ENCODE measurements at places on chromosomes 16 and 17.

DNA sequence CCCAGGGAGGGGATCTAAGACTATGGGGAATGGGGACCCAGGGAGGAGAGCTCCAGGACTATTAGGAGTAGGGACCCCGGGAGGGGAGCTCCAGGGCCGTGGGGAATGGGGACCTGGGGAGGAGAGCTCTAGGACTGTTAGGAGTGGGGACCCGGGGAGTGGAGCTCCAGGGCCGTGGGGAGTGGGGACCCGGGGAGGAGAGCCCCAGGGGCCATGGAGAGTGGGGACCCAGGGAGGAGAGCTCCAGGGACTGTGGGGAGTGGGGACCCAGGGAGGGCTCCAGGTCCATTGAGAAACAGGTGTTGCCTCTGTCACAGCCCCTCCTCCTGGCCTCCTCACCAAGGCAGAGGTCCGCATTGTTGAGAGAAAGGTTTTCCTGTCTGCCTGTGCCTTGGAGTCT, 16.0 kb downstream of the MPRIP start:
- no peak for DNase-seq

DNA sequence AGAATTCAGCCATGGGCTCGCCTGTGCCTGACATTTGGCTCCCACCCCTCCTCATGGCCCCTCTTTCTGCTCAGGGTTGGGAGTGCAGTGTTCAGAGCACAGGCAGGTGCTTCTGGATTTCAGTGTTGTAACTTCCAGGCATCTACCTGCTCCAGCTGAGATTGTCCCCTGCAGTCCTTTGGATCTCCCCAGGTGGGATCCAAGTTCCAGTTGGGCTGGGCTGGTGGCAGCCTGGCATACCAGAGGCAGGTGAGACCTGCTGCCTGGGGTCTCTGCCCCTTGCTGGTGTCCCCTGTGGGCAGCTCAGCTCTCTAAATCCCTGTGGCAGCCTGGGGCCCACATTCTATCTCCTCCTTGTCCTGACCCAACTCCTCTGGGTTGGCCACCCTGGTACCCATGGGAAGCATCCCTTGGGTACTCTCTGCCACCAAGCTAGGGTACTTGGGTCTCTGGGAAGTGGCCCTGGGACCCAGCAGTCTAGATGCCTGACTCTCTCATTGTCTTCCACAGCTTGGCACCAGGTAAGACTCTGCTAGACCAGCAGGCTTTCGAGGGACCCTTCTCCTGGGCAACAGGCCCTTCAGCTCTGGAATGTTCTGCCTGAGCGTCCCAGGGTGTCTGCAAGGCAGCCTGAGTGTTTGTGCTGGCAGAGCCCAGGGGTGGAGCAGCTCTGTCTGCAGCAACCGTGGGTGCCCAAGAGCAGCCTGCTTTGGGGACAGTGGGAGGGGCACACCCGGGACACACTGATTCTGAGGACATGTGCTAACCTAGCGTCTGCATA, 42.5 kb downstream of the DNAH17 start:
- DNase-seq = no peak

GRCh38 chr16:49776734-49777133, 79.2 kb downstream of the ZNF423 start:
- no peak for DNase-seq

DNA sequence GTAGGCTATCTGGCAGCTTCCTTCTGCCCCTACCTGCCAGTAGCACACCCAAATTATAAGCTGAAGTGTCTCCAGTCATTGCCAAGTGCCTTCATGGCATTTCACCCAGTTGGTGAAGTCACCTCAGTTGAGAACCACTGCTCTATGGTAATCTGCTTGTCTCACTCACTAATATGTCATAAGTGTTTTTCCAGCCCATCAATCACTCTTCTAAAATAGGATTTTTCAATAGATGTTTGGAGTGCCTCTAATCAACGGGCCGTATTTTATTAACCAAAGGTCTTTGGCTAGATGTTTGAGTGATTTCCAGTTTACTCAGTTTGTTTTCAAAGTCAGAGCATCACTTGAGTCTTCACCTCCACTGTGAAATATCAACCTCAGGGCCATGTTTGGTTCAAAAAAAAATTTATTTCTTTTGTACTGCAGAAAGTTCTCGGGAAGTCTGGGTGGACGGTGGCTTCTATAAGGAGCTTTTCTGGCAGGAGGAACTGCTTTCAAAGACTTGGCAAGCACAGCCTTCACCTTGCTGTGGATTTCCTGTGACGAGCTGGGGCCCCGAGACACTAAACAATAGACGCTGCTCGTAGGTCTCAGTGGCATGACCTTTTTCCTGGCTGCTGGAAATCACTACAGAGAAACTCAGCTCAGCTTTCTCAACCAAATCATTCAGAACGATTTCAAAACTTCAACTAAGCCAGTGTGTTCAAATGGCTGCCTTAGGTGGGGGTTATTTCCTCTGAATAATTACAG, 95.2 kb upstream of the FOXF1 start:
- DNase-seq = no peak

DNA sequence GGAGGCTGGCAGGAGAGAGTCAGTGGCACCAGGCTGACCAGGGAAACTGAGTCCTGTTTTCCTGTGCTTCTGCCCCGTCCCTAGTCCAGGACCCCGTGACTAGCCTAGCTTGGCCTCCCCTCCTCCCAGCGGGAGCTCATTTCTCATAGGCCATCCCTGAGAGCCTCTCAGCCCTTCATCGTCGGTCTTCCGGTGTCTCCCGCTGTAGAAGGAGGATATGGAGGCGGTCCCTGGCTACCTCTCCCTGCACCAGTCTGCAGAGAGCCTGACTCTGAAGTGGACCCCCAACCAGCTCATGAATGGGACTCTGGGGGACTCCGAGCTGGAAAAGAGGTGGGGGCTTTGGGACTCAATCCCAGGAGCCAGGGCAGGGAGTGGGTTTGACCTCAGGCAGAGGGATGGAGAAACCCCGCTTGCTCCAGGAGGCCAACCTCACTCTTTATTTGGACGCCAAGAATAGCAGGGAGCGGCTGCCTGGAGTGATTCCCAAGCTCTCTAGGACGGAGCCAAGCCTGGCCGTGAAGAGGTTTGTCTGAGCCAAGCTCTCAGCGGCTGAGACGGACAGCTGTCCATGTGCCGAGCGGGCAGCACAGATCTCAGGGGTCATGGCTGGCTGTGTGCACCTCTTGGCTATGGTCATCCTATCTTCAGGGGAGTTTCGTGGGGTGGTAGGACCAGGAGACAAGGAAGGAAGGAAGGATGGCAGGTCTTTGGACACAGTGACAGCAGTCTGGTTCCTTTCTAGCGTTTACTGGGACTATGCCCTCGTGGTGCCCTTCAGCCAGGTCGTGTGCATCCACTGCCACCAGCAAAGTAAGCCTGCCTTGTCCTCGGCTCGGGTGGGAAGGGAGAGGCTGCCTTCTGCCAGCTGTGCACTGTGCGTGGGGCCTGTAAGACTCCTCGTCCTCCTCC, 26.8 kb downstream of the SGSM2 start:
- DNase-seq = peak; percentile 80

DNA sequence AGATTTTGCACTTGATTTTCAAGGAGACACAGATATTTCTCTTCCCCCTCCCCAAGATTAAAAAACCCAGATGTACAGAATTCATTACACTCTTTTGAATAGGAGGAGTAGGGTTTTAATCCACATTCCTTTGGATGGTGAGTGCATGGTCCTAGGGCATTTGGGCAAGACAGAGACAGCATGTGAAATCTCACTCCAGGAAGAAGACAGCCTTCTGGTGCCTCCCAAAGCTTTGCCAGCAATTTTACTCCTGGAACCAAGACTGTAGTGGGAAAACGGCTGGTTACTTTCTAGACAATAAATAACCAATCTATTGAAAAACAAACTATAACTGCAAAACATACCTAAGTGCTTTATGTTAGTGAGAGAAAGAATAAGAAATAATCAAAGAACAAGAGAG, 15.2 kb downstream of the TEX2 start:
- no peak for DNase-seq

- DNase-seq = no peak
Measured at GRCh38 chr16:2170080-2170479, 14.5 kb downstream of the TRAF7 start.

GRCh38 chr17:15946611-15947120, 1.7 kb downstream of the ADORA2B start:
- DNase-seq = no peak

DNA sequence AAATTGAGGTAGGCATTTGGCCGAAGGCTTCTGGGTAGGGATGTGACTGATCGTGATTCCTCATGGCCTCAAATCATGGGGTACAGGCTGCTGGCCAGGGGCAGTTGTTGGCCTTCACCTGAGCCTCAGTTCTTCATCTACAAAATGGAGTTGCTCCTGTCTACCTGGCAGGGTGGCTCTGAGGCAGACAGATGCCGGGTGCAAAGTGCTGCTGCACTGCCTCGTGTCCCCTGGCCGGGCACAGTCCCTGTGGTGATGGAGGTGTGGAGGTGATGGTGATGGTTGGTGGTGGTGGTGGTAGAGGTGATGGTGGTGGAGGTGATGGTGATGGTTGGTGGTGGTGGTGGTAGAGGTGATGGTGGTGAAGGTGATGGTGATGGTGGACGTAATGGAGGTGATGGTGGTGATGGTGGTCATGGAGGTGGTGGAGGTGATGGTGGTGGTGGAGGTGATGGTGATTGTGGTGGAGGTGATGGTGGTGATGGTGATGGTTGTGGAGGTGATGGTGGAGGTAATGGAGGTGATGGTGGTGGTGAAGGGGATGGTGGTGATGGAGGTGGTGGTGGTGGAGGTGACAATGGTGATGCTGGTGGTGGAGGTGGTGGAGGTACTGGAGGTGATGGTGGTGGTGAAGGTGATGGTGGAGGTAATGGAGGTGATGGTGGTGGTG, 52.6 kb downstream of the RNF213 start:
- DNase-seq = no peak

- no peak for DNase-seq
Measured at GRCh38 chr16:69724981-69725479, 1.3 kb downstream of the NQO1 start.

DNA sequence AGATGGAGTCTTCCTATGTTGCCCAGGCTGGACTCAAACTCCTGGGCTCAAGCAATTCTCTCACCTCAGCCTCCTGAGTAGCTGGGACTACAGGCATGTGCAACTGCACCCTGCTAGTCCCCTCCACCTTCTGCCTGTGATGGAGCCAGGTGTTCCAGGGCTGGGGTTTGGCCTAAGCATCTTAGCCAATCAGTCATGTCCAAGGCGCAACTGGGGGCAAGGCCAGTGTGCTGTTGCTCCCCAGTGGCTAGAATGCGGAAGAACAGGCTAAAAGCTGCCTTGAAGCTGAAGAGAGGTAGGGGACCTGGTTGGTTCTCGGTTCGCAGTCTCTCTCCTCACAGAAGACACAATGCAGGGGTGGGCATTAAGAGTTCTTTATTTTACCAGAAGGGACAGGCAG, 18.6 kb downstream of the FLOT2 start:
- no peak for DNase-seq

DNA sequence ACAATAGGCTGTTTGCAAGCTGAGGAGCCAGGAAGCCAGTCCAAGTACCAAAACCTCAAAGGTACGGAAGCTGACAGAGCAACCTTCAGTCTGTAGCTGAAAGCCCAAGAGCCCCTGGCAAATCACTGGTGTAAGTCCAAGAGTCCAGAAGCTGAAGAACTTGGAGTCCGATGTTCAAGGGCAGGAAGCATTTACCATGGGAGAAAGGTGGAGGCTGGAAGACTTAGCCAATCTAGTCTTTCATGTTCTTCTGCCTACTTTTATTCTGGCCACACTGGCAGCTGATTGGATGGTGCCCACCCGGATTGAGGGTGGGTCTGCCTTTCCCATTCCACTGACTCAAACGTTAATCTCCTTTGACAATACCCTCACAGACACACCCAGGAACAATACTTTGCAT, 15.3 kb downstream of the CD300LB start:
- no peak for DNase-seq

DNA sequence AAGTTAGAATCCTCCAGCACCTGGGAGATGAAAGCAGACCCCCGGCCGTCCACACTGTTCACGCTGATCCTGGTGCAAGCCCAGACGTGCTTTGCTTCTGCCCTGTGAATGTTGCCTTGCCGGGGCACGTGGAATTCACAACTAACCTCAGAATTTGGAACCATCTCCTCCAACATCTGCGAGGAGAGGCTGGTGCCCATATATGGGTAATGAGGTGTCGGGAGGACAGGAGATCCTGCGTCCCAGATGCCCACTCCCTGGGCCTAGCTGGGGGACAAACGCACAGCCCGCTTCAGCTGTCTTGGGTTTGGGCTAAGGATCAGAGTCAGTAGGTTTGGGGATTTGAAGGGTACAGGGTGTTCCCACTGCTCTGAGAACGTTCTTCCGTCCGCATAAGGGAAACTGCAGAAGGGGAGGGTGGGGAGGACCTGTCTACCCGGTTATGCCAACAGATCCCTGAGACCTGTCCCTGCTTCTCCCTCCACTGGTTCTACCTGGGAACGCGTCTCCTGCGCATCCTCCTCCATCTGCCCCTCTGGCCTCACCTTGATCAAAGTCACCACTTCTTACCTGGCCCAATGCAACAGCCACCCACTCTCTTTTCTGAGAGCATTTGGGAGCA, 14.1 kb downstream of the PPL start:
- no peak for DNase-seq

DNA sequence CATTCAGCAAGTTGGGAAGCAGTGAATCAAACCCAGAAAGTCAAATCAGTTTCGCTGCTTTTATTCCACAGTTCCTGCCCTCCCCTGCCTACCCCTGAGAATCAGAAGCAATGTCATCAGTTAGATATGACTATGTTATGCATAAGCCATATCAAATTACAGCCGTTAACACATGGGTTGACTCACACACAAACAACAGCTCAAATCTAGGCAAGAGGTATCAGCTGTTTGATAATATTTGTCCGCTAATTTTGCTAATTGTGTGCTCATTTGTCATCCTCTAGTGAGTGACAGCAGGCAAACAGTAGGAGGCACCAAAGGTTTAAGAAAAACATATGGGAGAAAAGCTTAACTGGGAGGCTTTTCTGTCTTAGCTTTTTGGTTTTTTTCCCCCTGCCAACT, 327.4 kb upstream of the CCL2 start:
- DNase-seq = no peak

DNA sequence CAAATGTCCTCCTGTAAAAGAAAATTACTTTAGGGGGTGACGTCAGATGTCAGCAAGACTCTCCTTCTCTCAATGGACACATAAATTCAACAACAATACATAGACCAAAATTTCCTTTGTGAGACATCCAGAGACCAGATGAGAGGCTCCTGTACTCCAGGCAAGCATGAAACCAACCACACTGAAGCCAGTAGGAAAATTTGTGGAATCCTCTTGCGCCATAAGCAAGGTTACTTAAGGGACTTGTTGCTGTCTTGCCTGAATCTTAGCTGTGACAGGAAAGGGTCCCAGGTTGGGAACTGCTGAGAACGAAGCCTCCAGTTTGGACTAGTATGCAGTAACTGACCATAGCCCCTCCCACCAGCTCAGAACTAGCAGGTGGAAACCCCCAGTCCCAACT, 56.0 kb downstream of the CEP112 start:
- DNase-seq = no peak
